ENCODE measurements at places on chromosomes 3 and 15.

DNA sequence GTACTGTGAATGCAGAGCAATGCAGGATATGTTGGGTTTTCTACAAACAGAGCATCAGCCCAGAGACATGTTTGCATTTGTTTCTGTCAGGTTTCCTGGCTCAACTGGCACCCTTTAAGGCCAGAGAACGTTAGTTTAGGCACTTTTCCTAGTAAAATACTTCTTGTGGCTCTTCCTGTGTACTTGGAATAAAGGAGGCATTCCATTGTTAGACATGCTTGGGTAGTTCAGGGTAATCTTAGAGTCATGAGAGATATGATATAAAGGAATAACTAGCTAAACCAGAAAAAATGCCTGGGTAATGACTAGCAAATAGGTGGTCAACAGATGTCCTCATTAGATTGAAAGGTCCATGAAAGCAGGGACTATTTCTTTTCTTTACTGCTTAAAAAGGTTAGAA, 60.4 kb upstream of the RBM5 start:
- no peak for DNase-seq

GRCh38 chr15:62607114-62607462, 435.5 kb upstream of the TPM1 start:
- no peak for DNase-seq

DNA sequence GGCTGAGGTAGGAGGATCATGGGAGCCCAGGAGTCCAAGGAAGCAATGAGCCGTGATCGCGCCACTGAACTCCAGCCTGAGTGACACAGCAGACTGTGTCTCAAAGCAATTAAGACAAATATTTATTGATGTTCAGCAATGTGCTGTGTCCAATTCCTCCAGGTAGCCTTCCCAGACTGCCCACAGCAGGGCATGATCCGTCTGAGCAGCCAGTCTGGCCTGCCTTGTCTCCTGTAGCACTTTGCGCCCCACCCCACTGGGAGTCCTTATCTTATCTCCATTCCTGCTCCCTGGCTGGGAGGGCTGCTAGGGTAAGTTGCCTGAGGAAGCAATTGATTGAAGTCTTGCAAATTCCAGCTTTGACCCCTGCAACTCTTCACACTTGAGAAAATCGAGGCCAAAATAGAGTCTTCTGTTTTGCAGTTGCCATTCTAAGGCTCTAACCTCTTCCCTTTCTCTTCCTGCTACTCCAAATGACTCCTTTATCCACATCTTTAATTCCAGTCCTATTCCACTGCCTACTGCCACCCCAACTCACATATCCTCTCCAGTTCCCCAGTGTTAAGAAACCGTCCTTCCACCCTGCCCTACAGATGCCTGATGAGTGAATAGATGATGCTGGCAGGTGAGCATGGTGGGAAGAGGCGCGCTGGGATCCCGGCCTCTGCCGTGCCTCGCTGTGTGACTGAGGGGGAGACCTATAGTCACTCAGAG, 26.9 kb upstream of the LCTL start:
- no peak for DNase-seq

- DNase-seq: no peak
Observed at GRCh38 chr3:150227839-150228238, 180.3 kb upstream of the TSC22D2 start.

DNA sequence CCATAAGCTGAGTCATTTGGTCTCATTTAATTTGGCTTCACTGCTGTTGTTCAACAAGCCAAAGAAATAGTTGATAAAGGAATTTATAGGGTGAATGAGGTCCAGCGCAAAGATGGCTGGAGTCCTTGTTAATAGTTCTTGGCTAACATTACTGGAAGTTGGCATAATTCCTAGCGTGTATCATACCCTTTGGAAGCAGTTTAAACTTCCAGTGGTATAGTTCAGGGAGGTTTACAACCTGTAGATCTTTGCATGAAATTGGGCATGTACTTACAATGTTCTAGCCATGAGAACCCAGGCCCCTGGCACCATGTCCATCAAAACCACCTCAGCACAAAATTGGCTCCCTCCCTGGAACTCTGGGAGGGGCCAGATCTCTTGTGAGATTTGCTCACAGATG, 380.8 kb downstream of the LRTM1 start:
- DNase-seq: no peak

DNA sequence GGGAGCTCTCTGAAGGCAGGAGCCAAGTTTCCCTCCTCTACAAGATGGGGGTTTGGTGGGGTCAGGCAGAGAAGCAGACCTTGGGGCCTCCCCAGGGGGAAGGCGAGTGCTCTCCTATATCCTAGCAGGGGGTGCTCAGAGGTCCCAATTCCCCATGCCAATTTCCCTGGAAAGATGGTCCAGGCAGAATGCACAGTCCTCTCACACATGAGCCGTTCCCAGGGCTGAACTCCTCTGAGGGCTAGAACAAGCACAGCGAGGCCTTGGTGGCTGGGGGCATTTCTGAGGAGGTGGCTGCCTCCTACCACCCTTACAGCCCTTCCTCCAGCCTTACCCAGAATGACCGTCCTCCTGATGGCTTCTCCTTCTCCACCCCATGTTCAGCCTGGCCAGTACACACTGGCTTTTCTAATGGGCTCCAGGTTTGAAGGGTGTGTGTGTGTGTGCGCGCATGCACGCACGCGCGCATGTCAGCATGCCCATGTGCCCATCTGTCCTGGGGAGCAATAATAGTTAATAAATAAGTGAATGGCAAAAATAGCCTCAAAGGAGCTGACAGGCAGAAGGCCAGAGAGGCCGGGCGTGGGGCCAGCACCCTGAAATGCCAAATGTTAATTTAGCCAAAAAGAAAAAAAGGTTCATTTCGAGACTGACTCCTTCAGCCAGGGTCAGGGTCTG, 24.4 kb downstream of the ADCY5 start:
- no peak for DNase-seq

DNA sequence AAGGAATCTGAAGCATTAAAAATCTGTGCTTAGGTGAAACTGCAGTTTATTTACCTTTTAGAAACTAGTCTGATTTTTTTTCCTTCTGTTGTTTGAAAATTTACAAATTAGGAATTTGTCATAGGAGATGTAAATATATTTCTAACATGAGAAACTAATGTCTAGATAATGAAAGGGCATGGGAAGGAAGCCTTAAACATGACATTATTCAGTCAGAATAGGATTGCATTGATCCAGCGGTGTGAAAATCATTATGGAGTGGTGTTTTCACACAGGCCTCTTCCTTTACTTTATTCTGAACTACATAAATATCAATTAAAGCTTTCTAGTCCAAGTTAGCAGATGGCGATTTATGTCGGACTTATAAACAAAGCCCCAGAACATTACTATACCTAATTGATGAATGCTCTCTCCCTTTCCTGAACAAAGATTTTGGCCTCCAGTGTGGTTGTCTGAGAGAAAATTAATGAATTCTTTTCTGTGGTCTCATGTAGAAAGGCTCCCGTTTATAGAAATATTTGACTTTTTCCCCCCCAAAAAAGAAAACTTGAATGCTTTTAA, 37.9 kb downstream of the FNDC3B start:
- no peak for DNase-seq

DNA sequence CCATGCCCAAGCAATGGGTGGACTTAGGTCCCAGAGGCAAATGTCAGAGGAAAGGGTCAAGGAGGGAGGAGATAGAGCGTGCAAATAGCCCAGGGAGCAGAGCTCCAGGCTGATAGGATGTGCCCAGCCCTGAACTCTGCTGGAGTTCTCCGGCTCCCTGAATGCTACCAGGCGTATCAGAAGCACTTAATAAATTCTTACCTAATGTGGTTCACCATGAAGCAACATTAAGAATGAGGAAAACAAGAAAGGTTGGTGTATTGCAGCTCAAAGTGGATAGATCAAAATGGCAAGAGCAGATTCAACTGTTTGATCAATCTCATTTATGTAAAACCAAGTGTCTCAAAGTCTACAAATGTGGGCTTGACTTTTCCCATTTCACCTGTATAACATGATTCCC, 38.3 kb downstream of the PXYLP1 start:
- DNase-seq: no peak

GRCh38 chr3:69080233-69080920, at the start of gene UBA3:
Gene UBA3, minus strand, starts transcription at chr3:69080365. Its CDS starts 12 bp downstream, at chr3:69080353.
- peak; percentile 89 for DNase-seq

GRCh38 chr3:176578316-176578715, 619.0 kb downstream of the TBL1XR1 start:
- no peak for DNase-seq

- DNase-seq: peak; percentile 28
Observed at GRCh38 chr15:78061963-78062427, 15.5 kb downstream of the TBC1D2B start.

GRCh38 chr15:88187195-88187594, 69.3 kb downstream of the NTRK3 start:
- DNase-seq: no peak

GRCh38 chr3:5302661-5303060, 115.2 kb downstream of the EDEM1 start:
- DNase-seq: no peak

DNA sequence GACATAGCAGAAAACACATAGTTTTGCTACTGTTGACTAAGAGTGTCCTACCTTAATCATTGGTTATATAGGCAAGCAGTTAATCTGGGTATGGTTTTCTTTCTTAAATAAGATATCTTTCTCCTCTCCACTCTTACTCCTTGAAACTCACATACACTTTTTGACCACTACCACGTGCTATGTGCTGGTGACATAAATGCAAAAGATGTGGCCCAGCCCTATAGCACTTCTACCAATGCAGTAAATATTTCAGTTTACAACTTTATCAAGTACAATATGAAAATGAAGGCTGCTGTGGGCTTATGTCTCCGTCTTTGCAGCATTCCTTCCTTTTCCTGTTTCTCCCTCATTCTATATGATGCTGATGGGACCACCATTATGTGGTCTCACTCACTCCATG, 410.2 kb upstream of the CFAP20DC start:
- no peak for DNase-seq

DNA sequence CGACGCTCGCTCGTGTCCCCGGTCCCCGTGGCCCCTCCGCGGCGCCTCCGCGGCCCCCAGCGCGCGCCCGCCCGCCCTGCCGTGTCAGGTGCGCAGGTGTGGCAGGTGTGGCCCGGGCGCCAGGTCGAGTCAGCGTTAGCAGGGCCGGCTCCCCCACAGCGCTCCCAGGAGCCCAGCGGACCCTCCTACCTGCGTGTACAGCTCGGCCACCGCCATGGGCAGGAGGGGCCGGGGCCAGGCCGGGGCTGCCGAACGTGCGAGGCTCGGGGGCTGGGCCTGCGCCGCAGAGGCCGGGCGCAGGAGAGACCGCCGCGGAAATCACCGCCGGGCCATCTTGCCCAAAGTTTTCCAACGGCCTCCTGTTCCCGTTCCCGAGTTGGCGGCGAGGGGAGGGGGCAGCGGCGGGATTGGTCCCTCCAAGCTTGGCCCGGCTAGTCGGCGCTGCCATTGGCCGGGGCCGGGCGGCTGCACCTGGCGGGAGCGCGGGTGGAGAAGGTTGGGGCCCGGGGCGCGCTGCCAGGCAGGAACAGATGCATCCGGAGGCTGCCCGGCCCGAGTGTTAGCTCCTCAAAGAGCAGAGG, at the start of gene MYO5C:
Gene MYO5C, minus strand, starts transcription at position 384 of the 581 bp plus-strand sequence. Its CDS starts 168 bp downstream, at position 216.
- no peak for DNase-seq

DNA sequence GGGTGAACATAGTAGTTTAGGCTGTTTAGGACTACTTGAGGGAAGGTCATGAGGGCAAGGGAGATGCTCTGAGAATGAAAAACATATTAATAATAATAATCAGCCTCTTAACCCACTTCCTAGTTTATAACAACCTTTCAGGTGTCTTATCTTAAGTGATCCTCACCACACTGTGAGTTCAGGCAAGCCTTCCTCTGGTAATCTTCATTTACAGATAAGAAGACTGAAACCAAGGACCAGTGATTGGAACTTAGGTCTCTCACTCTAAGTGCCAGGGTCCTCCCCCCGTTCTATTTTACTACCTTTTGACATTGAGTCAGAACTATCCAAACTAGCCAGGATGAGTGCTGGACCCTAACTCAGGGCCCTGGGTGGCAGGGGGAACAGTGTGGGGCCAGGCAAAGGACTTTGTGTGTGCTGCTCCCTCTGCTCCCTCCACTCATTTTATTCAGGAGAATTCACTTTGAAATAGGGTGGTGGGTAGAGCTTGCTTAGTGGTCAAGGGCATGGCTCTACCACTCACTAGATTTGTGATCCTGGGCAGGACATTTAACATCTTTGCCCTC, 5.7 kb downstream of the NUTM1 start:
- DNase-seq: no peak

GRCh38 chr3:36729204-36730056, 34.9 kb downstream of the DCLK3 start:
- no peak for DNase-seq

DNA sequence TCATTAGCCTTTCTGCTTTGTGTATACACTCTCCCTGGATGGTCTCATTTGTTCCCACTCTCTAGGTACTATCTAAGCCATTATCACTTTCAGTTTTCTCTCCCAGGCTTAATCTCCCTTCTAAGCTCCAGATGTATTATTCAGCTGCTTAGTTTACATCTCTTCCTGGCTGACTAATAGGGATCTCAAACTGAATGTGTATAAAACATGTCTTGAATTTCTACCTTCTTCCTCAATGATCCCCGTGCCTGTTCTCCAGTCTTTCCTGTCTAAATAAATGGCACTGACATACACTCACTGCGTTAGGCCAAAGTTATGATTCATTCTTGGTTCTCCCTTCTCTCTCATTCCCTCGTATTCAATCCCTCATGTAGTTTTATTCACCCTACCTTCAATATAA, 127.3 kb downstream of the NR2F2 start:
- no peak for DNase-seq

DNA sequence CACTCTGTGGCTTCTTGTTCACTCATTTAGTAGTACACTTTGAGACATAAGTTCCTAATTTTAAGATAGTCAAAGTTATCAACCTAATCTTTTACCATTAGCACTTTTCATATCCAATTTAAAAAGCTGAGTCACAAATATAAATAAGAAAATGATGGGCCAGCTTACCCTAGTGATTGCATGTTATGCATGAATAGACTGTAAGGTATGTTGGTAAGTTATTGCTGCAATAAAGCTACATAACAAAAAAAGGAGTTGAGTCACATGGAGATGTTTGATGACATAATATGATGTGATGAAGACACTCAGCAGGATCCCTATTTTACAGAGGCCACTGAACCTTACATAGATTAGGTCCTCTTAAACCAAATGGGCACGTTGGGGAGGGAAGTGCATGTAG, 161.3 kb downstream of the OCA2 start:
- no peak for DNase-seq

DNA sequence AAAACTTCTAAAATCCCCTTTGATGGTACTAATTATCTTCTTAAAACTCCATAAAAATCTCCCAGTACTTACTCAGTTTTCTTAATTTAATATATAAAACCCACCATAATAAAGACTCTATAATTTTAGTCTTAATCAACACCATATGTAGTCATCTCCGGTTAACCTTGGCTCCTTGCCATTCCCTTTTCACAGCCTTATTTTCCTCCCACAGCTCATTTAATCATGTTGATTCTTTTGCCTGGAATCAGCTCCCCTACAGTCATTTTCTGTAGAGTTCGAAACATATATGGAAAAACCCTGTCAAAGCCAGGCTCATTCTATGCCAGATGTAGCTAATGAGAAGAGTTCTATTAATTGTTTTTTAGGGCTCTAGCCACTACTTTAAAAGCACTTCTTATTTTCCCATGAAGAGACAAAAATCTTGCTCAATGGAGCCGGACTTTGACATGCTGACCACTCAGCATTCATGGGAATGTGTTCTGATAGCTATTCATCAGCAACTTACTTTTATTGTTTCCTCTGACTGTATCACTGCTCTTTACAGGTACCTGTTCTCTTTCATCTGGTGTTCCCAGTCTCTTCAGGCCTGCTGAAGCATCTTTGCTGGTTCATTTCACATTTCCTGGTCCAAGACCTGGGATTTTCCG, 573.4 kb downstream of the NAALADL2 start:
- DNase-seq: no peak

GRCh38 chr3:175349168-175349567, 490.0 kb downstream of the NAALADL2 start:
- no peak for DNase-seq

GRCh38 chr15:36880913-36881460, 219.4 kb downstream of the MEIS2 start:
- no peak for DNase-seq

All from CD4-positive, alpha-beta T cell treated with Interferon gamma for 1 hour (primary cell).